ENCODE measurements at places on chromosomes 4 and X.

GRCh38 chr4:17561195-17561909 is 15.6 kb upstream of the LAP3 start:
- no peak for DNase-seq

DNA sequence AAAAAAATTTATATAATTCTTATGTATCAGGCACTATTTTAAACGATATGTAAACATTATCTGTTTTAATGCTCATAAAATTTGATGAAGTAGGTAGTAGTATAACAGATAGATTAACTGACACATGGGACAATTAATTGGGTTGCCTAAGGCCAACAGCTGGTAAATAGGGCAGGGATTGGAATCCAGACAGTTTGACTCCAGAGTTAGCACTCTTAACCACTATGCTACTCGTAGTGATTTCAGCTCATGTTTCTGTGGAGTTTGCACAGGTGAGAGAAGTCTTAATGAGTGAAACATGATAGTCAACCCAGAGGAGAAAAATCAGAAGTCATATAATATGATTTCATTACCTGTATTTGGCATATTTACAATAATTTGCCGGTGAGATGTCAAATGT is 126.0 kb upstream of the WDFY3 start:
- DNase-seq, result no peak

DNA sequence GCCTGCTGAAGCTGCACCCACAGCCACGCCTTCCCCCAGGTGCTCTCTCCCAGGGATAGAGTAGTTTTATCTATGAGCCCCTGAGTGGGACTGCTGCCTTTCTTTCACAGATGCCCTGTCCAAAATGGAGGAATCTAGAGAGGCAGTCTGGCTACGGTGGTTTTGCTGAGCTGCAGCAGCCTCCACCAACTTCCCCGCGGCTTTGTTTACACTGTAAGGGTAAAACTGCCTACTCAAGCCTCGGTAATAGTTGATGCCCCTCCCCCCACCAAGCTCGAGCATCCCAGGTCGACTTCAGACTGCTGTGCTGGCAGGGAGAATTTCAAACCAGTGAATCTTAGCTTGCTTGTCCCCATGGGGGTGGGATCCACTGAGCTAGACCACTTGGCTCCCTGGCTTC is 84.5 kb downstream of the PRKG2 start:
- DNase-seq, result no peak

GRCh38 chrX:107730991-107731766 is 44.4 kb downstream of the TSC22D3 start:
- no peak for DNase-seq

GRCh38 chr4:26762650-26763049 is 98.0 kb upstream of the STIM2 start:
- no peak for DNase-seq

- no peak for DNase-seq
Observed at GRCh38 chr4:2941138-2942036, 21.8 kb downstream of the NOP14 start.

DNA sequence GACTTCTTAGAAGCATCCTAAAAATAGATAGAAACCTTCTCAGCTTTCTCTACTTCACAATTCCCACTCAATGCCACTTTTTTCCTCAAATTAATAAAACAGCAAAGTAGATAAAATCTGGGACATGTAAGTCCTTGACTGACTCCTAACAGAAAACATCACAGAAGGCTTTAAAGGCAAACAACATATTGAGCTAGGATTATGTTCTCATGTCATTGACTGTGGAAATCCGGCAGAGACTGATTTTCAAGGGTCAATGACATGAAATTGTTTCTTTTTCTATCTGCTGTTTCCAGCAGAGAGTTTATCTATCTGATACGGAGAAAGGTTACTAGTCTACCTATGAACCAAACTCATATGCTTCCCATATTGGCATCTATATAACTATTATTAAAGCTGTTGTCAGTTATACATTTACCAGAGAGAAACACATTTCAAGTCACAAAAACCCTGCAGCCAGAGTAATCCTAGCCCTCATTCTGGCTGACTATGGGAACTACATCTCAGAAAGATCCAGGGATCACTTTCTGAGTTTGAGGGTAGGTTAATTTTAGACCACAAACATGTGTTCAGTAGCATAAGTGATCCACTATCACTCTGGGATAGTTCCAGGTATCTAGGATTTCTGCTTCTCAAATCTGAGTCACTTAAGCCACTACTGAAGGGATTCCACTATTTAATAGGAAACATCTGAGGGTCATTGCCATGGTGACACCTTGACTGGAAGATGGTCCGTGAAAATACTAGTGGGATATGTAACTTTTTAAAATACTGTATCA is 147.6 kb downstream of the PPP3CA start:
- no peak for DNase-seq

DNA sequence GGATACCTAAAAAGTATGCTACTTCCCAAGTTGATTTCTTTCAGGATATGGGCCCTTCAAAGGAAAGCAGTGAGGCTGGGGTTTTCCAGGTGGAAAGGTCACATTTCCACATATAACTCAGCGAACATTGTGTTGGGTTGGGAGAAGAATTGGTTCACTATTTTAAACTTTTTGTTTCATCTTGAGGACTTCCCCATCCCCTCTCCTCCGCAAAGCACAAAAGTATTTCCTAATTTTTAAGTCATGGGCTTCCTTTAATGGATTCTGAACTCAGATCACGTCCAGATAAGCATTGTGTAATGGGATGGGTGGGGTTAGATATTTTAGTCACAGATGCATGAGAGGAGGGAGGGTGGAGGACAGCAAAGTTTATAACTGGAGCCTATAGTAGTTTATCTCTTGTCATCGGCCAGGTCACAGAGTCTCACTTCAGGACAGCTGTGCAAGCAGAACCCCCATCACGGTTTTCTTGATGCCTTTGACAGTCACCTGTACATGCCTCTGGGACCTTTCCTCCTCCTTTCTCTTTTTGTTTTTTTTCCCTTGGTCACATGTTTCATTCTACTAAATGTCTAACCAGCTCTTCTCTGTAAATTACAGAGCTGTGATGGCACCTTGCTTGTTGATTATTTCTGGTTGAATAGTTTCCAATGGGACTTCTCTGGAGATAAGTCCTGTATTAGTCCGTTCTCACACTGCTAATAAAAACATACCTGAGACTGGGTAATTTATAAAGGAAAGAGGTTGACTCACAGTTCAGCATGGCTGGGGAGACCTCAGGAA is 115.4 kb downstream of the PTTG2 start:
- DNase-seq, result no peak

- DNase-seq, result no peak
Observed at GRCh38 chr4:1773754-1774153, 19.3 kb upstream of the FGFR3 start.

GRCh38 chrX:32851556-32851955 is 359.8 kb downstream of the DMD start:
- no peak for DNase-seq

DNA sequence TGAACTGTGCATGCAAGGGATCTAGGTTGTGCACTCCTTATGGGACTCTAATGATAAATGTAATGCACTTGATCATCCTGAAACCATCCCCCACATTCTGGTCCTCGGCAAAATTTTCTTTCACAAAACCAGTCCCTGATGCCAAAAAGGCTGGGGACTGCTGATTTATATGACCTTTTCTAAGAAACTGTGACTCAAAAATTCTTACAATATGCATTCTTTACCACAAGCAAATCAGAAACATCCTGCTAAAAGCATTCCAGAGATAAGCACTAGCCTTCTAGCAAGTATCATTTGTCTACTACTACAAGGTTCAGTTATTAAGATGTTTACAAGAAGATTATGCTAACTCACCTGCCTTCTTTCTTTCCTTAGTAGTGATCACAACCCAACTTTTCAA is 166.5 kb upstream of the PCDH7 start:
- no peak for DNase-seq

DNA sequence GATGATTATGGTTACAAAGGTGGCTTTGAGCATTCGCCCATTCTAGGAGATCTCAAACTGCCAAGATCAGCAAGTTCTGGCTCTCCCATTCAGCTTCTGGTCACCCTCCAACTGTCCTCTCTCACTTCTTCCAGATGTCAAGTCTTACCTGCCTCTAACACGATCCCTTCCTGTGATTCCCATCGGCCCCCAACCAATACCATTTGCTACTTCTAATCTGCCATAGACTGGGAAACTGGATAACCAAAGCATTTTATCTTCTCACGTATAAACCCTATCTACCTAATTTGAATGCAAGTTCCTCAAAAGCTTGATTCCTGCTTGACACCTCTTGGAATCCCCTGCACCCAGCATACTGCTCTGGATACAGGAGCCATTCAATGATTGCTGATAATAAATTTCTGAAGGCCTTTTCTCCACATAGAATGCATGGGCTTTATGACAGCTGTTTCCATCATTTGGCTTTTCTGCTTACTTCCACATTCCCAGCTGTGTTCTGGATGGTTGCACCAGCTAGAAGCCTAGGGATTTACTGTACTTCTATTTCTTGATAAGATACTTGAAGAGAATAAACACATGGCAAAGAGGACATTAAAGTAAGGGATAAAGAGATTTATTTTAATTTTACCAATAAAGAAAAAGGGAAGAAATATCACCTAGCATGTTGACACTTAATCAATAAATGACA is 9.6 kb downstream of the GPC4 start:
- no peak for DNase-seq

- DNase-seq, result no peak
Observed at GRCh38 chr4:40377512-40378365, 42.6 kb downstream of the CHRNA9 start.

- no peak for DNase-seq
Observed at GRCh38 chr4:161364681-161365080, 799.1 kb downstream of the FSTL5 start.

GRCh38 chr4:63814171-63814964 is 594.9 kb downstream of the TECRL start:
- no peak for DNase-seq

DNA sequence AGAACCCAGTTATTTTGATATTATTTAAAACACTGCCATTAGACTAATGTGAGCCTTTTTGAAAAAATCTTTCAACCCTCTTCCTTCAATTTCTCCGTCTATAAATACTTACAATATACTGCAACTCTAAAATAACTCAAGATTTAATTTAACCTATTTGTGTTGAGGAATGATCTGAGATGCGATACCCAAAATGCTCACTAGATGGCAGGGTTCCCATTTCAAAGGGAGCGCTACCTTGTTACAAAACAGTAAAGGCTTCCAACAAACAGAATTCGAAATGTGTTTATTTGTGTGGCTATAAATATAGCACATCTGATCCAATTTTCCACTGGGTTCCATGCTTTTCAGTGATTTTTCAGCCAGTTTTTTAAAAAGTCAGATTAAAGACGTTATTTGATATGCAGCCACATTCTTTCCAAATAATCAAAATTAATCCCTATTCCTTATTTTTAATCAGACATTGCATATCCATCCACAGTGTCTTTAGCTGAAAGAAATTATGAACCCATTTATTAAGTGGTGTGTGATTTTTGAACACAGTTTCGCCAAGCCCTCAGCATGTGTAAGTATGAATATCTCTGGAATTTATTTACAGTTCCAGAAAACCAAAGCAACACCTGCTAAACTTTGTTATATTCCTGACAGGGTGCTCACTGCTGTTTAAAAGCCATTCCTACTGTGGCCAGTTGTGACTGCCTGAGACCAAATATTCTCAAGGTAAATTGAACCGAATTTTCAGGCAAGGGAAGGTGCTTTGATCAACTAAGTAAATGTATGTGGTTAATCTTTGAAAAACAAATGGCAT is 668.0 kb upstream of the LCORL start:
- DNase-seq, result no peak

Measured in stimulated activated CD4-positive, alpha-beta T cell treated with anti-CD3 and anti-CD28 coated beads, Interleukin-15, amount 100 ng/mL, for 1 hour (primary cell).